ENCODE measurements at places on chromosomes 2 and 18.
A peak's percentile ranks its signal among the peaks of the same experiment; 100 is the strongest.

- peak; percentile 50 for DNase-seq
- H3K27me3 ChIP-seq: no peaks in the 10 kb centered on the region
- H3K4me3 ChIP-seq: no peak overlapping the region
These were observed 178.0 kb downstream of the PDE11A start for GRCh38 chr2:177894546-177894945.

GRCh38 chr2:11831415-11831814 lies 85.0 kb downstream of the LPIN1 start:
- H3K4me1 ChIP-seq: peaks cover 34% of the 10 kb centered on the region
- H3K27me3 ChIP-seq: no peaks in the 10 kb centered on the region
- H3K27ac ChIP-seq: no peak overlapping the region
- no peak for DNase-seq

GRCh38 chr18:55587418-55588110 lies 428 bp downstream of the TCF4 start:
- peaks cover 5% of the 10 kb centered on the region for H3K4me1 ChIP-seq
- H3K27me3 ChIP-seq: no peaks in the 10 kb centered on the region
- DNase-seq: peak; percentile 41
- H3K27ac ChIP-seq: peak overlapping the region; percentile 85
- peak overlapping the region; percentile 78 for H3K4me3 ChIP-seq

- H3K4me1 ChIP-seq: no peaks in the 10 kb centered on the region
- DNase-seq: no peak
- H3K27ac ChIP-seq: no peak overlapping the region
- no peak overlapping the region for H3K4me3 ChIP-seq
- no peaks in the 10 kb centered on the region for H3K27me3 ChIP-seq
These were observed 282.7 kb downstream of the DLGAP1 start for GRCh38 chr18:4172196-4173100.

DNA sequence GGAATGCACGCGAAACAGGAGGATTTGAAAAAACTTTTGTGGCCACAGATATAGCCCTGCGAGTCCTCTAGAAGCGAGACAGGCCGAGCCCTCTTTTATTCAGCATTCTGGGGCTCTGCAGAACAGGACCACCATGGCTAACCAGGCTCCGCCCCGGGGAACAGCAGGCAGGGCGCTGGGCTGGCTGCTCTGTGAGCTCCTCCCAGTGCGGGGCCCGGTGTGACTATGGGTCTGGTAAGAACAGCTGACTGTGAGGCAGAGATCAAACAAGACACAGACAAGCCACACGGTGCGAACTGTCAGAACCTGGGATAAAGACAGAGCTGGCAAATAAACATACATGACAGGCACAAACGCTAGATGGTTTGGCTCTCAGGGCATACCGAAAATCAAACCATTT lies 15.5 kb downstream of the PXDN start:
- no peak for DNase-seq
- peak overlapping the region; percentile 21 for H3K4me3 ChIP-seq
- no peaks in the 10 kb centered on the region for H3K36me3 ChIP-seq
- H3K27me3 ChIP-seq: no peaks in the 10 kb centered on the region
- peak overlapping the region; percentile 100 for H3K27ac ChIP-seq

DNA sequence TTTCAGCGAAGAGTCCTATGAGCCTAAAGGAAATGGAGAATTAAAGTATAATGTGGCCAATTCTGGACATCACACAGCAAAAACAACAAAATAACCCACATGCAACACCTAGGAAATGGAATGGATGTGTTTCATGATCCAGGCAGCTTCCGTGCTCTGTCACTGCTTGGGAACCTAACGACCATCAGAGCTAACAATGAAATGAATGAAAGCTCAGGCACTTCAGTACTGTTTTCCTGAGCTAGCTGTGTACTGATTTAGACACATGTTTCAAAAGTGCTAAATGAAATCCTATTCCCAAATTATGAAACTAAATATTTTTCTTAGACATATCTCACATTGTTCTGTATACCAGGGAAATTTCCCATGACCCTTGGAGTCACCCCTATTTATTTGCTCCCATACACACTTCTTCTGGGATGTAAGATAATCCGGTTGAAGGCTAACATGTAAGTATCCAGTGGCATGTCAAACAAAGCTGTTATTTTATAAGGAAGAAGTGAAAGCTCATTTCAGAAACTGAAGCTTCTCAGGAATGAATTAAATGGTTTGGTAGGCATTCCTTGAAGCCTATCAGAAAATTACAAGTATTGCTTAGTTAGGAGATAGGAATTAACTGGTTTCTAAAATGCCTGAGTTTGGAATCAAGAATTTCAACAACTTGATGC lies 108.5 kb upstream of the RND3 start:
- H3K36me3 ChIP-seq: no peaks in the 10 kb centered on the region
- peak overlapping the region; percentile 78 for H3K27ac ChIP-seq
- H3K4me3 ChIP-seq: no peak overlapping the region
- H3K27me3 ChIP-seq: no peaks in the 10 kb centered on the region

- no peaks in the 10 kb centered on the region for H3K27me3 ChIP-seq
- H3K4me1 ChIP-seq: peaks cover 14% of the 10 kb centered on the region
- H3K36me3 ChIP-seq: no peaks in the 10 kb centered on the region
- no peak overlapping the region for H3K27ac ChIP-seq
- no peak overlapping the region for H3K4me3 ChIP-seq
These were observed 52.2 kb downstream of the PLB1 start for GRCh38 chr2:28547906-28548600.

DNA sequence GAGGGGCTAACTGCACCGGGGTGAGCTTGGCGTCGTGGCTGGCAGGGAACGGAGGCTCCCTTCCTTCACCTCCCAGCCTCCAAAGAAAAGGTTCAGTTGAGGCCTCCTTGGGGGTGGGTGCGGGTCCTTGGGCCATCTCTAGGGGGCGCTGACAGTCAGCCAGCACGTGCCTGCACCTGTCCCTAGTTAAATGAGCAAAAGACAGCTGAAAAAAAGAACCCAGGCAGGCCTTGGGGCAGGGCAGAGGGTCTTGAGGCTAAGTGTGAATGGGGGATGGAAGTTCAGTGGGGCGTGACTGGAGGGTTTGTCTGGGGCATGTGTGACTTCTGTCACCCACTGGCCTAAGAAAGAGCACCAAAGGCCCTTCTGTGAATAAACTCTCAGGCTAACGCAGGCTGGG lies 56.4 kb downstream of the ZFP36L2 start:
- no peaks in the 10 kb centered on the region for H3K27me3 ChIP-seq
- no peak overlapping the region for H3K27ac ChIP-seq
- no peaks in the 10 kb centered on the region for H3K36me3 ChIP-seq

DNA sequence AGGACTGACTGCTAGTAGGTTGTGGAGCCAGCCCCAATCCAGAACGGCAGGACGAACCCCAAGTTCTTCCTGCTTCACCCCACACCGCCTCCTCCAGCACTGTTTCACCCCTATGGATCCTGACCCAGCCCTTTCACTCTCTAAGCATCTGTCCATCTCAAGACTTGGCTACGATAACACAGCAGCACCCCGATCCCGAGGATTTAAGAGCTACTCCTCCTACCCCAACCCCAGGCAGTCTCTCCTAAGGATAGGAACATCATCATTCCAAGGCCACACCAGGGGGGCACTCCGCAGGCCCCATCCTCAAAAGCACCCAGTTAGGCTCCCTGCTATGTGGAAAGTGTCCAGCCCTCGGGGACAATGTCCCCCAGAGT lies 645 bp downstream of the KCTD18 start:
- H3K27me3 ChIP-seq: peaks cover 13% of the 10 kb centered on the region
- peaks cover 6% of the 10 kb centered on the region for H3K4me1 ChIP-seq

GRCh38 chr18:76391038-76391437 lies 104.0 kb downstream of the ZNF516 start:
- no peak overlapping the region for H3K4me3 ChIP-seq
- no peaks in the 10 kb centered on the region for H3K4me1 ChIP-seq
- DNase-seq: no peak
- no peak overlapping the region for H3K27ac ChIP-seq
- H3K36me3 ChIP-seq: no peaks in the 10 kb centered on the region
- no peaks in the 10 kb centered on the region for H3K27me3 ChIP-seq

DNA sequence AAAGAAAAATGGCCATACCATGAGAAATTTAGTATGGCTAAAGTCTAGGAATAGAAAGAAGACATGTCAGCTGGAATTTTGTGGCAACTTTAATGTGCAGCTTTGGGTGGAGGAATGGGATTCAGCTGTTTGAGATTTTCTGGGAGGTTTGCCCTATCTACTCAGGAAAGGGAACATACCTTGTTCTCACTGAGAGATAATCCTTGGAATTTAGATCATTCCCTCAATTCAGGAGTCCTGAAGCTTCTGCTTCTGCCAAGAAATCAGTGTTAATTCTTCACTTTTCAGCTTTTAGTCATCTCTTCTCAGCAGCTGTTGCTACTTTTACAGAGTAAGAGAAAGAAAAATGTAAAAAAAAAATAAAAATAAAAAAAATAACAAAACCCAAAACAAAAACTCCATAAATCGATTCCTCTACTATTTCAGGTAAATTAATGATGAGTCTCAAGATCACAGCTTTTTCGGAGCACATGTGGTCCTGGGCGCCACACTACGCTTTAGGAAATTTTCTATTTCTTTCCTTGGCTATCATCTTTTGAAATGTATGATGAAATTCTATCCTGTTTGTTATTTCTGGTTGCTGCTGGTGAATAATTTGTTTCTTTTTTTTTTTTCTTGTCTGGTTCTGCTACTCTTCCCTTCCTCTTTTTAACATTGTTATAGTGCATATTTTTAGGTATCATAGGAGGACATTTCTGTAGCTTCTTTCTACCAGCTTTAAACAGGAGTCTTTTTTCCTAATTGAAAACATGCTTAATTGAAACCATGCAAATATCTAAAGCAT lies 18.9 kb upstream of the BAZ2B start:
- H3K4me3 ChIP-seq: no peak overlapping the region
- no peaks in the 10 kb centered on the region for H3K27me3 ChIP-seq
- peak; percentile 85 for DNase-seq

DNA sequence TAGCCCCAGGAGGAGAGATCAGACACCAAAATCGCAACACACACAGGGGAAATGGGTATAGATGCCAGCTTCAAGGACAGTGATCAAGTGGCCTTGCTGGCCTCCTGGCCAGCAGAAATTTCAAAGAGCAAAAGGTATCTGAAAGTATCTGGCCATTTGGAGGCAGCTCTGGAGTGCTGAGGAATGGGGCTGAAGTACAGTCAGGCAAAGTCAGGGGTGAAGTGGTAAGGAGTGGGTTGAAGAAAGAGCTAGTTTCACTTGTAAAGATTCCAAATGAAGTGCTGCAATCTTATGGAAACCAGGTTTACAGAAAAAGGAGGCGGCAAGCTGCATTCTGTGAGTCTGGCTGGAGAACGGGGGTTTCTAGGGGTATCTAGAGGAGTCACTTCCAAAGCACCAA lies 19.2 kb upstream of the PCBP1 start:
- H3K4me3 ChIP-seq: no peak overlapping the region
- H3K27ac ChIP-seq: no peak overlapping the region
- H3K36me3 ChIP-seq: peaks cover 5% of the 10 kb centered on the region
- DNase-seq: no peak
- peaks cover 7% of the 10 kb centered on the region for H3K4me1 ChIP-seq

- H3K27me3 ChIP-seq: no peaks in the 10 kb centered on the region
- H3K4me3 ChIP-seq: no peak overlapping the region
- H3K27ac ChIP-seq: peak overlapping the region; percentile 30
These were observed 7.2 kb upstream of the HNMT start for GRCh38 chr2:137957033-137957432.

GRCh38 chr2:231384970-231385369 lies 10.5 kb upstream of the B3GNT7 start:
- no peak overlapping the region for H3K4me3 ChIP-seq
- no peak for DNase-seq
- H3K4me1 ChIP-seq: peaks cover 25% of the 10 kb centered on the region
- no peak overlapping the region for H3K27ac ChIP-seq
- no peaks in the 10 kb centered on the region for H3K27me3 ChIP-seq
- no peaks in the 10 kb centered on the region for H3K36me3 ChIP-seq

- H3K27me3 ChIP-seq: no peaks in the 10 kb centered on the region
- DNase-seq: peak; percentile 52
- H3K4me3 ChIP-seq: no peak overlapping the region
- H3K27ac ChIP-seq: no peak overlapping the region
- H3K4me1 ChIP-seq: peaks cover 5% of the 10 kb centered on the region
These were observed 38.1 kb downstream of the ZNF236 start for GRCh38 chr18:76860411-76860810.

GRCh38 chr2:72953976-72954375 lies 36.7 kb downstream of the EMX1 start:
- H3K4me3 ChIP-seq: no peak overlapping the region
- H3K36me3 ChIP-seq: no peaks in the 10 kb centered on the region
- H3K27me3 ChIP-seq: no peaks in the 10 kb centered on the region
- H3K4me1 ChIP-seq: no peaks in the 10 kb centered on the region

GRCh38 chr2:213995400-213996105 lies 415.3 kb upstream of the VWC2L start:
- H3K27ac ChIP-seq: peak overlapping the region; percentile 53
- no peaks in the 10 kb centered on the region for H3K27me3 ChIP-seq
- DNase-seq: peak; percentile 94
- no peaks in the 10 kb centered on the region for H3K36me3 ChIP-seq
- no peak overlapping the region for H3K4me3 ChIP-seq

DNA sequence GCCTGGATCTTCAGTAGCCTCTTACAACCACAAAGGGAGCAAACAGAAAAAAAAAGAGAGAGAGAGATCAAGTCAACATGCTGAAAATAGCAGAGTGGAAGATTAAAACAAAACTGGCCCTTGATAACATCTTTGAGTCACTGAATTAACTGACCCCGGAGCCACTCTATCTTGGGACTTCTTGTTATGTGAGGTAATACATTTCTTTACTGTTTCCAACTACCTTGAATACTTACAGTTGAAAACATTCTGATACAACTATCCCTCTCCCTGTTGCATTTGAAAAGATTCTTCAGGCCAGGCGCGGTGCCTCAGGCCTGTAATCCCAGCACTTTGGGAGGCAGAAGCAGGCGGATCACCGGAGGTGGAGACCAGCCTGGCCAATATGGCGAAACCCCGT lies 208.1 kb downstream of the MEMO1 start:
- H3K27ac ChIP-seq: no peak overlapping the region
- H3K4me3 ChIP-seq: no peak overlapping the region
- no peaks in the 10 kb centered on the region for H3K36me3 ChIP-seq

DNA sequence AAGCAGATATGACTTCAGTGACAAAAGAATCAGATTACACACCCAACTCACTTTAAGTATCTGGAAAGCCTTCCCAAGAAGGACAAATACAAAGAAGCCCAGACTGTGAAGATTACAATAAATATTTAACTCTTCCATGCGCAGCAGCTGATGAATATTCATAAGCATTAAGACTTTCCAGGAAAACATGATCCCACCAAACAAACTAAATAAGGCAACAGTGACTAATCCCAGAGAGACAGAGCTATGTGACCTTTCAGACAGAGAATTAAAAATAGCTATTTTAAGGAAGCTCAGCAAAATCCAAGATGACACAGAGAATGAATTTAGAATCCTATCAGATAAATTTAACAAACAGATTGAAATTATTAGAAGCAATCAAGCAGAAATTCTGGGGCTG lies 108.2 kb upstream of the UBE2E3 start:
- no peaks in the 10 kb centered on the region for H3K36me3 ChIP-seq
- H3K27me3 ChIP-seq: no peaks in the 10 kb centered on the region
- H3K4me3 ChIP-seq: no peak overlapping the region
- no peak overlapping the region for H3K27ac ChIP-seq

GRCh38 chr2:241984271-241984655 lies 114.7 kb downstream of the RTP5 start:
- no peak overlapping the region for H3K4me3 ChIP-seq
- no peaks in the 10 kb centered on the region for H3K36me3 ChIP-seq
- no peaks in the 10 kb centered on the region for H3K4me1 ChIP-seq

All from astrocyte (in vitro differentiated cells and primary cell).